EL (cell line): ENCODE measurements at places on chromosomes 5 and 9.
A peak's percentile ranks its signal among the peaks of the same experiment; 100 is the strongest.

- DNase-seq: no peak
Observed at GRCh38 chr5:116557669-116558271, 16.9 kb downstream of the SEMA6A start.

DNA sequence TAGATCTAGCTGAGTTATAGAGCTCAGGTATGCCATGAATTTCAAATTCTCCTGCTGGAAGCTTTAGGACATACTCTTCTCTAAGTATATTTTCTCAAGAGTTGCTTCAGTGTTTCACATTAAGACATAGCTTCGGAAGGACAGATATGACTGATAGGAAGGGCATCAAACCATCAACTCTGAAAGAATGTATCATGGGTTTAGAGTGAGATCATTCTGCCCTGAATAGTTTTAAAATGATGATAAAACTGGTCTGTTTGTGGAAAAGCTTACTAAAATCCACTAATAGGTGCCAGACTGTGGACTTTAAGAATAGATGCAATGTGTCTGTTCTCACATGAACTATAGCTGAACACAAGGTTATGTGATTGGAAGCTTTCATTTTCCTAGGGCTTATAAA lies 8.4 kb downstream of the SPEF2 start:
- DNase-seq: peak; percentile 57

DNA sequence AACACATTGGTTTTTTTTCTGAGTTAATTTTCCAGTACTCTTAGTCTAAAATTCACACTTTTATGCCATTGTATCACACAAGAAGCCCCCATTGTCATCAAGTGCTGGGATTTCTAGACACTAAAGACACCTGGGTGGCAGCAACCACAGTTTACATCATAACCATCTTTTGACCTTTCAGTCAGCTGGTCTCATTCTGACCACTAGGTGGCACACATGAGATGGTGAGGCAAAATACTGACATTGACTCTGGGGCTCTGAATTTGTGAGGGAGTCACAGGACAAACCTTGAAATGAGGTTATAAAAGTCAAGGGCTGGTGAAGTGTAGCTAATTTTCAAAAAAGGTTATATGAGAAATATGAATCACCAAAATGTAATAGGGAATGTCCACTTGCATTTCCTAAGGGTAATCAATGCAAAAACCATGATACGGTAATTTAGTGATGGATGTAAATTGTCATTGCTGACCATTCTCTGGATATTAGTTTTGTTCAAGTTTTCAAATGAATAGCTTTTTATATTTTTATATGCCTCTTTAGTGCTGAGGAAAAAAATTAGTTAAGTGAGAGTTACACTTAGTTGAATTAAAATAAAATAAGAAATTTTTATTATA lies 229.4 kb downstream of the DMAC1 start:
- peak; percentile 30 for DNase-seq

DNA sequence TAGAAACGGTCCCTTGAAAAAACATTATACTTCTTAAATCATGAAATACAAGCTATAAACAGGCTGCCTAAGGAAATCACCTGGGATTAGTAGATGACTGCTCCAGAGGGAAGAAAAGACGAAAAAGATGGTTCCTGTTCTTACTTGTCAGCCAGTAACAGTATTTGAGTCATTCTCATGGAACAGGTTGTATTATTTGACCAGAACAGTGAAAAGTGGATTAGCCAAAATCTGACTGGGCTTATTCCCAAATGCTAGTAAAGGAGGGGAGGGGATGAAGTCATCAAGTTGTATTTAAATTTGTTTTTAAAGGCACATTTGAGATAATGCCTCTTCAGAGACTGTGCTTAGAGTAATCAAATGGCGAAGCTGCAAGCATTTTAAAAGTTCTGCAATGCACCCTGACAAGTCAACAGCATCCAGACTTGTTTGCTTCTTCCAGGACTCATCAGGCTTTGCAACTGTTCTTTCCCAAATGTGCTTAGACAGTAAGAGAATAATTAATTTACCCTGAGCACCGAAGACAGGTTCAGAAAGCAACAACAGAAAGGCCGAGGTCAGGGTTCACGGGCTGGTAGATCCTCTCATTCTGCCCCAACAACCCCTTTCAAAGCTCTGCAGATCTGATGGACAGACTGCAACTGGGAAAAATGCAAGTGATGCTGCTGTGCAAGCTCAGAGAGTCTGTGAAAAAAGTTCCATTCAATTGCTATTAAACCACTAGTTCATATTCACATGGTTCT lies 800.6 kb downstream of the KCTD16 start:
- DNase-seq: no peak

DNA sequence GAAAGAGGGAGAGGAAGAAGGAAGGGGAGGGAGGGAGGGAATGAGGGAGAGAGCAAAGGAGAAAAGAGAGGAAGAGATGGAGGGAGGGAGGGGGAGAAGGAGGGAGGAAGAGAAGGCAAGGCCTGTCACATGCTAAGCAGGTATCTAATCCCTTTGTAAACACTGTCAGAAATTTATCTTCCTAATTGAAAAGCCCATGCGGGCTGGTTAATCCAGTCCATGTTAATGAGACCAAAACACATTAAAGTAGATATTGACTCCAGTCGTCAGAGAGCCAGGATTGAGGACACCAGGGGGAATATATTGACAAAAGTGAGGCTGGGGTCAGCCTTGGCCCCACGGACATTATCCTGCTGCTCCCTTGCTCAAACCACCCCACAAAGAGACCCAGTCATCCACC lies 37.4 kb upstream of the ALDH1B1 start:
- DNase-seq: no peak

DNA sequence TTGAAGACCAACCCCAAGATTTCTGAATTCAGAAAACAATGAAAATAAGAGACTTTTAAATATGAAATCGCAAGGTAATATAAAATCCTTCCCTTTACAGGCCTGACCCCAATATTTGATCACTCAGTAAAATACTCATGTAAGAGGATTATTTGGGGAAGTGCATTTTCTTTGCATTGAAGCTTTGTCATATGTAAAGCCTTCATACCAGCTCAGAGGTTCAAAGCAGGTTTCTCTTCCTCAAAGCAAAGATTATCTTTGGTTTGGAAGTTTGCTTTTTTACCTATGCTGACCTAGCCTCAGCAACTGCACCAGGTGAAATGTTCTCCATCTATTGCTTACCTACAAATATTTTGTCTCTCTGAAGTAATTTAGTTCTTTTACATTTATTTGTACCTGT lies 106.5 kb upstream of the PARP8 start:
- no peak for DNase-seq

DNA sequence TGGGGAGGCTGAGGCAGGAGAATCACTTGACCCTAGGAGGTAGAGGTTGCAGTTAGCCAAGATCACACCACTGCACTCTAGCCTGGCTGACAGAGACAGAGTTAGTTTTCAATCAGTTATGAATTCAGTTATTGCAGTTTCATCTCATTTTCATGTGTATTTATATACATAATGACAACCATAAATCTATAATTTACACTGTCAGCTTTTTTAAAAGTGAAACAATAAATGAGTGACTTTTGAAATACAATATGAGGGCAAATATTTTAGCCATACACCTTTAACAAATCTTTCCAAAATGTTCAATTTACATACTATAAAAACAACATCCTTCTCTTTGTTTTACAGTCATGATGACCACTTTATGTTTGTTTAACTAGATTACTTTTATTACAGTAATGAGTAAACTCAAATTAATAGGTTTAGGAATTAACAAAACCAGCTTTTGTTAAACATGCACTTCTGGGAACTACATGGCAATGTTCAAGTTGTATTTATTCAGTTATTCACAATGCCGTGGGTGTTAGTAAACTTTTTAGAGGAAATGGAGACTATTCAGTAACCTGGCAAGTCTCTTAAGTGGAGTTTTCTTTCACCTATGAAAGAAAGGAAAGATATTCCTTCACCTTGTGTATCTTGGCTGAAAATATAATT lies 12.7 kb downstream of the TYRP1 start:
- DNase-seq: no peak
